Stimulated activated CD8-positive, alpha-beta memory T cell treated with anti-CD3 and anti-CD28 coated beads, Interleukin-4, amount 100 ng/mL, for 1 hour (primary cell): ENCODE measurements at places on chromosomes 12 and 14.

GRCh38 chr12:53090554-53090953 is 6.9 kb upstream of the IGFBP6 start:
- no peak for DNase-seq

DNA sequence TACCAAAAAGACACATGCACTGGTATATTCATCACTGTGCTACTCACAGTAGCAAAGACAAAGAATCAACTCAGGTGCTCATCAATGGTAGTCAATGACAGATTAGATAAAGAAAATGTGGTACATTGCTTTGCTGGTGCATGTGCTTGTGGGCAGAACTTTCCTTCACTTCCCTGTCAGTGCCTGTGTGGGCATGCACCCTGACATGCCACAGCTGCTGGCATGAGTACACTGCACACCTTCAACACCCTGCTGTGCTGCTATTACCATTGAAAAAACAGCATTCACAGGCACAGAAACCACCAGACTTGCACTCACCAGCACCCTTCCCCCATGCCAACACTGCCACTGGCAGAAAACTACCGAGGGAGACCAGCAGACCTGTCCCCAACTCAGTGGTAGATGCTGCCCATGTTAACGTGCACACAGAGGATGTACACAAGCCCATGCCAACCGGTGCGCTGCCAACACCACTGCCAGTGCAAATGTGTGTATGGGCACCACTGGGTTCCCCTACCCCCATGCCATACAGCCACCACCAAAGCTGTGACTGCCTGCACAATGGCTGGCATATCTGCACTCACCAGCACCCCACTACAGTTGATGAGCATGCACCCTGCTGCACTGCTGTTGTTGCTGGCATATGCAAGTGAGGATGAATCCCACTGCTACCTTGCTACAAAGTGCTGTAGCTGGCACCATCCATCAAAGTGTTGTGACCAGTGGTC is 57.4 kb downstream of the APOBEC1 start:
- DNase-seq, result no peak

DNA sequence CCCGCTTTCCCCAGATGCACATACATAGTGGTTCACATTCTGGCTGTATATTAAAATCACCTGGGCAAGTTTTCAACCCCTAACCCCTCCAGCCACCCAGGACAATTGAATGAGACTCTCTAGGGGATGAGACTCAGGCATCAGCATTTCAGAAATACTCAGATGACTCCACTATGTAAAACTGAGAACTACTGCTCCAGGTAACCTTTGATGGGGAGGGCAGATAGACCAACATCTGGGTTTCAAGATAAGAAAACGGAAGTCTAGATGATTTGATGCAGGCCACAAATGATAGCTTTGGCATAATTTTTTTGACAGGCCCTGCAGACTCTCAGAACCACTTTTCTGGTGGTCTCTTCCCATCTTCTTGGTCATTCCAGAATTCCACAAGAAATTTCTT is 341.1 kb downstream of the EMP1 start:
- no peak for DNase-seq

GRCh38 chr12:13405961-13406703 is 209.6 kb downstream of the EMP1 start:
- no peak for DNase-seq

- DNase-seq, result no peak
Observed at GRCh38 chr14:98953551-98954348, 318.2 kb downstream of the BCL11B start.

- DNase-seq, result no peak
Observed at GRCh38 chr12:12480074-12480473, 82.6 kb downstream of the DUSP16 start.

DNA sequence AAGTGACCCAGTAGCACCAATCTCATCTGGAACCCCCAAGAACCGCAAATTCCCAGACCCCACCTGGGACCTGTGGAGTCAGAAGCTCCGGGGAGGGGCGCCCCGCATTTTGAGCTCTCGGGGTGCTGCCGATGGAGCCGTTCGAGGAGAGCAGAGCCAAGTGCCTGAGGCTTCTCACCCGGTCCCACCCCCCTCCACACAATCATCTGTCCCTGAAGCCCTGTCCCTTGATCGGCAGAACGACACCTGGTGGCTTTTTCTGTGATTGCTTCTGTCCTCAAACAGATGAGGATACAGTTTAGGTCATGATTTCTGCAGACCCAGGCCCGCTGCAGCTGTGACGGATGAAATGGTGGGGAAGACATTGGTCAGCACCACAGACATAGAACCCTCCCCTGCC is 74.7 kb downstream of the NOC4L start:
- no peak for DNase-seq

DNA sequence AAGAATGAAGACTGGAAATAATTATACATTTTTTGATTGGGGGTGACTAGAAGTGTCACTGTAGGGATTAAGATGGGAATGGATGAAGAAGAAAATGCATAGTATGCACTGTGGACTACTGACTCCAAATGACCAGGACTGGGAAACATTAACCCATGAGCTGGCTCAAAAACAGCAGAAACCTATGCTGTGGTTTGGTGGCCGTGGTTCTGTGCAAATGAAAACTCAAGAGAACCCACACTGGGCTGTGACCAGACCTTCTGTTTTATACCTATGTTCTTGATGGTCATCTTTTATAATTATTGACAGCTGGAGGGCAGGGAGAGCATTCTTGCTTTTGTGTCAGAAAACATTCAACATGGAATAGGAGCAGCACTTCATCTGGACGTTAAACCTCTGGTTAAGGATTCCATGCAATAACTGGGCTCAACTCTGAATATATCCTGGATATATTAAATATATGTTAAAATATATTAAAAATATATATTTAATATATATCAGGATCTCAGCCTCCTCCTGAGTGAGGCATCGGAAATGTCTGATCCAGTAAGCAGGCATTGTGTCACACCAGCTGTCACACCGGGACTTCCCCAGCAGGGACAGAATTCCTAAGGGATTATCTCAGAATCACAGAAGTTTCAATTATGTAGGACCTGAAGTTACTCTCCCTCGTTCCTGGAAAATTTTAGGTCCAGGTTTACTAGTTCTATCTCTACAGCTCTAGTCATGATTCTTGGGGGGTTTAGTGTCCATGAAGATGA is 48.5 kb downstream of the BBS10 start:
- DNase-seq, result no peak

- no peak for DNase-seq
Observed at GRCh38 chr12:47087088-47087688, 7.4 kb upstream of the AMIGO2 start.

DNA sequence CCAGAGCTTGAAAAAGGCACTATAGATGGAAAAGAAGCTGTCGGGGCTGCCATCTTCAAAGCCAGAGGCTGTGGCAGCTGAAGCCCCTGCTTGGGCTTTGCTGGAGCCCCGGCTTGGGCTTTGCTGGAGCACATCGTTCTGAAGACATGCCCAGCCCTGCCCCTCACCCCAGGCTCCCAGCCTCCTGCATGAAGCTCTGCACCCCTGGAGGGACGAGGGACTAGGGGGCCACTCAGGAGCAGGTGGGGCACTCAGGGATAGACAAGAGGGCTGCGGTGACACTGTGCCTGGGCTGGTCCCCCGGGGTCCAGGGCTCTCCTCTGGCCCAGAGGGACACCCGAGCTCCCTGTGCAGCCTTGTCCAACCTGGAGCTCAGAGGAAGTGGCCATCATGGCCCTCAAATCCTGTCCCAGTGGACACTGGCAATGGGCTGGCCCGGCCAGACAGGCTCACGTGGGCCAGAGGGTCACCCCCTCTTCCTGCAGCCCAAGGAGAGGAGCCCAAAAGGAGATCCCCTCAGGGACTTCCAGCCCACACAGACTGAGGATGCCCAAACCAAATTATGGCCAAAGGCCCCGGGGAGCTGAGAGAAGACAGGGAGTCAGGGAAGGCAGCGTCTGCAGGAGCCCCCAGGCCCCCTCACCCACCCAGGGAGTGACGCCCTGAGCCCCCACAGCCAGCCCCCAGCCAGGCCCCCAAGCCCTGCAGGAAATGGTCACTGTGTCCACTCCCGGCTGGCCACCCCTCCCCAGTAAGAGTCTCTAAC is 23.1 kb upstream of the C14orf180 start:
- DNase-seq, result no peak

GRCh38 chr14:61454545-61454944 is 133.2 kb downstream of the PRKCH start:
- DNase-seq, result no peak

GRCh38 chr14:91047174-91047753 is 13.2 kb downstream of the RPS6KA5 start:
- DNase-seq, result no peak

- no peak for DNase-seq
Observed at GRCh38 chr12:121288158-121288845, 8.2 kb downstream of the CAMKK2 start.

- DNase-seq, result no peak
Observed at GRCh38 chr14:85556267-85556666, 26.3 kb downstream of the FLRT2 start.

- no peak for DNase-seq
Observed at GRCh38 chr12:92505254-92506231, 197.2 kb upstream of the PLEKHG7 start.

DNA sequence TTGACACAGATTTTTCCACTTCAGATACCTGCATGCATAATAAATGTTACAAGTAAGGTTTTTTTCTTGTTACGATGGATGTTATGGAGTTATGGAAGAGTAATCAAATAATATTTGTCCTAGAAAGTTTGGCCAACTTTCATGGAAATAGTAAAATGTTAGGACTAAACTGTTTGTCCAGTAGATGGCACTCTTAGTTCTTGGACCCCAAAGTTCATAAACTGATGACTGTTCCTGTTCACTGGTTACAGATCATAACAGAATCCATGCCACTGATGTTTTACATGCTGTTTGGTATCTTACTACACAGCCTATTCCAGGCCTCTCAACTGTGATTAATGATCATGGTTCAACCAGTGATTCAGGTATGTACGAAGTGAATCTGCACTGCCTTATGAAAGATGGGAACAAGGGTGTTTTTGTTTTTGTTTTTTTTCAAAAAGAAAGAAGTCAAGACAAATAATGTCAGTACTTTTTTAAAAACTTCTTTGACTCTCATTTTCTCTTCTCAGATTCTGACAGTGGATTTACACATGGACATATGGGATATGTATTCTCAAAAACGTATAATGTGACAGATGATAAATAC is 48.8 kb upstream of the SLCO1C1 start:
- DNase-seq, result no peak

GRCh38 chr14:33979613-33980276 is 28.9 kb upstream of the EGLN3 start:
- DNase-seq, result no peak

GRCh38 chr14:89503431-89503996 is 86.5 kb upstream of the FOXN3 start:
- no peak for DNase-seq

- no peak for DNase-seq
Observed at GRCh38 chr12:98532687-98533304, 17.4 kb downstream of the TMPO start.

- DNase-seq, result no peak
Observed at GRCh38 chr14:47619392-47619791, 56.0 kb downstream of the MDGA2 start.

GRCh38 chr14:73392329-73393257 is 65.8 kb downstream of the NUMB start:
- no peak for DNase-seq

DNA sequence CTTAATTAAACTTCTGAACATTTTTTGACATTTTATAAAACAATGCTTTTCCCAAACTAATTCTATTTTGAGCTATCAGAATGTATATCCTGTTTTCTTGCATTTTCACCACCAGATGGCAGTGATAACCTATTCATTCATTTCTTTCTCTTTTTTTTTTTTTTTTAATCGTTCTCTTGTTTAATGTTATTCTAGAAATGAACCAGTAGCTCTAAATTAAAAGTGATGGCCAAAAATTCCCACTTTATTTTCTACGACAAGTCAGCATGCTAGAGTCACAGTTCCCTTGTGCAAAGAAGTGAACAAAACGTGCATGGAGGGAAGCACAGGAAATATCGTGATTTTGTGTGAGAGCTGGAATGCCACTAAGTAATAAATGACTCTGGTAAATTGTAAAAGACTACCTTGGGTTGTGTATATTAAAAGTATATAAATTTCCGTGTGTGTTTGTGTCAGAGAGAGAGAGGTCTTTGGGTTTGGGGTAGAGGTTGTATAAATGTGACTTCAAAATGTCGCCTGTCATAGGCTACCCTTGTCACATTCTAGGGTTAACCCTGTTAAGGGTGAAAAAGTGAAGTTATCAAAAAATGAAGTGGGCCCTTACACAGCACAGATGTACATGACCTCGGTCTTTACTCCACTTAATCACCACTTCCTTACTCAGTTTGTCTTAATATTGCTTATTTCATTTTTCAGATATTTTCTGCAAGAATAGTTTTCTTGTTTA is 40.4 kb upstream of the LDHB start:
- DNase-seq, result no peak

GRCh38 chr12:56839915-56840325 is 76.8 kb downstream of the HSD17B6 start:
- no peak for DNase-seq

DNA sequence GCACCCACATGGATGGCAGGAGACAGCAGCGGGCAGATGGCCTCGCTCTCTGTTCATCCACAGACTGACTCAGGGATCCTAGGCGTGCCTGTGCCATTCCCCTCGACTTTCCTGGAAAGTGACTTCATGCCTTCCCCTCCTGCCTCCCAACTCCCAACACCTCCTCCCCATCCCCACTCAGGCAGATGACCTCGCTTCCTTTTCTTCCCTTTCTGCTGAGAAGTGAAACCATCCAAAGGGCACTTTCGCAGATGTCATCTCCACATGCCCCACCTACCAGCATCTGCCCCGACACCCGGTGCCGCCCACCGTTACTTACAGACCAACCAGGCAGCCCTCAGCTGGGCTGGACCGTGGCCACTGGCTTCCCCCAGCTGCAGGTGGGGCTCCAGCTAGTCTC is 29.6 kb downstream of the BEGAIN start:
- no peak for DNase-seq

- DNase-seq, result no peak
Observed at GRCh38 chr12:105051981-105052380, 32.3 kb downstream of the ALDH1L2 start.

- DNase-seq, result no peak
Observed at GRCh38 chr12:15756822-15757221, 32.4 kb downstream of the EPS8 start.

GRCh38 chr14:96888158-96888557 is 91.0 kb downstream of the VRK1 start:
- DNase-seq, result no peak

- DNase-seq, result no peak
Observed at GRCh38 chr12:112151766-112152541, 26.6 kb downstream of the TRAFD1 start.

DNA sequence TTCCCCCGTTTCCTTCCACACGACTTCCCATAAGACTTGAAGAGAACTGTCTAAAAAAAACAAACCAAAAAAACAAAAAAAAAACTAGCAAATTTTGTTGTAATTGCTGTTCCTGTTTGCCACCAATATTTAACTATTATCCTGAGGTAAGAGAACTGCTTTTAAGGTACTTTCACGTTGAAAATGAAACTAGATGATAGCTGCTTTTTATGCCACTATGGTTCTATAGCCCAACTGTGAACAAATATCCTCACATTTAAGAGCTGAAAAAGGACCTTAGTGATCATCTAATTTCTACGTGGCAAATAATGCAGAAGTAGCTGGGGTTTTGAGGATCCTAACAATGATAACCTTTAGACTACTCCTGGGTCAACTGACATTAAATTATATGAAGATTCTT is 98.6 kb downstream of the TAOK3 start:
- DNase-seq, result no peak

- DNase-seq, result no peak
Observed at GRCh38 chr14:64232095-64232838, 61.9 kb downstream of the ESR2 start.
